ENCODE measurements at places on chromosomes 7 and 10.

DNA sequence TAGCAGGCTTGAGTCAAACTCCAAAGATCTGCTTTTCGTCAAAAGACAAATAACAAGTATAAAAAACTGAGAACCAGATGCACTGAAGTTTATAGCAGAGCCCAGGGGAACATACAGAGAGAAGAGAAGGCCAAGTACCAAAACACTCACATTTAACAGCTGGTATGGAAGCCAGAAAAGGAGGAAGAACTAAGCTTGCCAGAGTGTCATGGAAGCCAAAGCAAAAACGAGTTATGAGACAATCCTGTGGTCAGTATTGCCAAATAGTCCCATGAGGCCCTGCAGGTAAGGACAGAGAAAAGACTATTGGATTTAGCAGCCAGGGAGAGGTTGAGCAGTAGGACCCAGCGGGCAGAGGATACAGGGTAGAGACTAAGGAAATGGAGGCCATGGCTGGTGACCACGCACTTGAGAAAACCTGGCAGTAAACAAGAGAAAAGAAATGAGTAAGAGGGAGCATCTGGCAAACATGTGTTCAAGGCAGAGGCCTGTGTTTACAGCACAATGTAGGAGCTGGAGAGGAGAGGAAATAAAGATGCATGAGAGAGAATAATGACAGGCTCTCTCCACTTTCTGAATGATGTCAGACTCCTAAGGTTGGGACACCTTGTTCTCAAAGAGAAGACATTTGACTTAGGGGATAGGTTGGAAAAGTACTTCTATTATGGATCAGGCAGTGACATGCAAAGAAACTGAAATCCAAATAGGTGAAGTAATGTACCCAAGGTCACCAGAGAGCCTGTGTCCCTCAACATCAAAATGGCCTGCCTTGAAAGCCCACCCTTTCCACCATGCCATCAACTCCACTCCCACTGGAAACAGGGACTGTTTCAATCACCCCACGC, 9.1 kb downstream of the CREB3L2 start:
- DNase-seq: no peak

DNA sequence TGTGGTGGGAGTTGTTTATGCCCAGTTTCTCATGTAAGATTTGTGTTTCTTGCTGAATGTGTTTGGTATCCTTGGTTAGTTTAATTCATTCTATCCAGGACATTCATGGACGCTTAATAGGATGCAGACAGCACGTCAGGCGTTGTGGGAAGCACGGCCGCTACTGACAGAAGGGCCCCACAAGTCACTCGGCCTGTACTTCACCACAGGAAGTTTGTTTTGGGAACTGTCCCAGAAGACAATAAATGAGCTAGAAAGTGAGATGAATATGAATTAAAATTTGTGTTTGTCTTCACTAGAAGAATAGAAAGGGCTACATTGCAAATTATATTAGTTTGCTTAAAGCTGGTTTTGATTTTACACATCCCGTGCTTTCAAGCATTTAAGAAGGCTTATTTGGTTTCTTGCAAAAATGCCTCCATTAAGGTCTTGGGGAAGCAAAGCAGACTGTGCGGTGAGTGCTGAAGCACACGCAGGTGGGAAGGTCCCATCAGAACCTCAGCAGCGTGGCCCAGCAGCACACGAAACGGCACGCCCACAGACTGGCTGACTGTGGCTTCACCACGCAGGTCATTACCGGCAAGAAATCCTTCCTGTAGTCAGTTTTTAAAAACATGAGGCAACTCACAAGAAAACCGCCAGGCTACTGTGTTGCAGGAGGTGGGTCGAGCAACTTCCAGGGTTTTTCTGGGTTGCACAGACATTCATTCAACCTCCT, 74.1 kb downstream of the VIPR2 start:
- DNase-seq: no peak

GRCh38 chr10:99470327-99470726, 39.9 kb upstream of the GOT1 start:
- DNase-seq: no peak

DNA sequence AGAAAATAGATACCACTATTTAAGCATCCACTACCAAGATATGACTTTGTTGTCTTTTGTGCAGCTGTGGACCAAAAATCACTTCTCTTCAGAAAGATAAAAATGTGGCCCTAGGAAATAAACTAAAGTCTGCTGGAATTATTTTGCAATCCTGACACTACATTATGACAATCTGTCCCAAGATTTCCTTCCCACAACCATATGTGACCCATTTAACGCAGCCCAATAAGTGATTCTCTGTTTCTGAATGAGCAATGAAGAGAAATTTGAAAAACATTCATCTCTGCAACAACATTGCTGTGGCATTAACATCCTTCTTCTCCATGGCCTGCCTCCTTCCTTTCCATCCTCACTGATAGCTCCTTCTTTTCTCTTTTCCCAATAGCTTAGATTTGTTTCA, 212.0 kb downstream of the TSPAN12 start:
- no peak for DNase-seq

GRCh38 chr7:66239467-66239856, 34.3 kb downstream of the TPST1 start:
- no peak for DNase-seq

DNA sequence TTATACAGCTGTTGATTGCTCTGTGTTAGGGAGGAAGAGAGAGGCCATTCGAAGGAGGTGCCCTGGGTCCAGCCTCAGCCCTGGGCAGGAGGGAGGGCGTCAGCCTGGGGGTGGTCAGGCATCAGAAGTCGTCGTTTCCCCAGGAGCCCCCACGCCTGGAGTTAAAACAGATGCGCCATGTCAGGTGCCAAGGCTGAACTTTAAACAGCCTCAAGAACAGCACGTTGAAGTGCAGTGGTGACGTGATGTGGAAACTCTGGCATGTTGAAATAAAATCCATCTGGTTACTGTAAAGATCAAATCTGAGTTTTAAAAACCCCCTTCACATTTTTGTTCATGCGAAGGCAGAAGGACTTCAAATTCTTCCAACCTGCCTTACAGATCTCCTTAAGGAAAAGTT, 128.4 kb upstream of the PPP2R2D start:
- no peak for DNase-seq

- no peak for DNase-seq
These were observed 72.4 kb downstream of the ARID5B start for GRCh38 chr10:61973906-61974305.

DNA sequence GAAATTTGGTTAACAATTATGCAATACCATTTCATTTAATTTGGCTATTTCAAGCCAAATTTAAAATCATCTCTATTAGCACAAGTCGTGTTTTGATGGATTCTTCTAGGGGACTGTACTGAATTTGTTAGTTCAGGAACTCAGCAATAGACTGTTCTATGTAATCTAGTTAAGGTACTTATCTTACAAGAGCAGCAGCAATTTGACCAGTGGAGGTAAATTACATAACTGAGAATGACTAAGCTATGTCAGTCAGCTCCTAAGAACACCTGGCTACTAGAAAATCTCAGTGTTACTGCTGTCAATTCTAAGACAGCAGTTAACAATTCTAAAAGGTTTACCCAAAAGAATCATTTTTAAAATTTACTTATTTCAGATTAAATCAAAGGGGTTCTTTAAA, 513.9 kb upstream of the ZWINT start:
- no peak for DNase-seq

DNA sequence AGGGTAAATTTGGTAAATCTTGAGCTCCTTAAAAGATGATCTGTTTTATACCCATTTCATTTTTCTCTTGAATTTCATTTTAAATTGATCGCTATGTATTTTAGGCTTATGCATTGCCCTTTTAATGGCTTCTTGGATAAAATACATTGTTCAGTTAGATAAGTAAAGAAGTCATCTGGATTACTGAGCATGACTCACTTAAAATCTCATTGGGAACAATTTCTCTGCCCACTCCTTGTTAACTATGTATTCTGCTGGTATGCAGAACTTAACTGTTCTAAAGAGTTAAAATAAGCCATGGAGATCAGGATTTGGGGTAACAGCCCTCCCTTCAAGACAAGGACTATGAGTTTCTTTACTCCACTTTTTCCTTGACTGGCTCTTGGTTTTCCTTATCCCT, 134.2 kb downstream of the SND1 start:
- no peak for DNase-seq

DNA sequence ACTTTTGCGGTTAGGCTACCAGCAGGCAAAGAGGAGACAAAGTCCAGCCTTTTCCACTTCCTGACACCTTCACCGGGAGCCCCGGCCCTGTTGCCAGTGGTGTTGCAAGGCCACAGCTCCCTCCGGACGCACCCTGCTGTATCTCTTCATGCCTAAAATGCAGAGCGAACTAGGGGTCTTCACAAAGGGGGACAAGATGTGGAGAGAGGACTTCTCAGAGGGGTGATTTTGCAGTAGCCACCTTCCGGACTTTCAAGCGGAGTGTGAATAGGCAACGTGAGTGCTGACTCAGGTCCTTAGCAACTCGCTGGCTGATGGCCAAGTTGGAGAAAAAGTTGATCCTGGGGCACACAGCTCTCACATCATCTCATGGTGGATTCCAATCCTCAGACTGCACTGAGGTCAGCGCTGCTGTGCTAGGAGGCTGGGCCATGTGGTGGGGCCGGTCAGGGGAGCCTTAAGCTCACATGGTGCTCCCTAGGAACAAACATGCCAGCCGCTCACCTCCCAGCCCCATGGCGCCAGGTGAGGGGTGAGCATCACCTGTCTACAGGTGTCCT, 166.3 kb downstream of the LCOR start:
- no peak for DNase-seq

DNA sequence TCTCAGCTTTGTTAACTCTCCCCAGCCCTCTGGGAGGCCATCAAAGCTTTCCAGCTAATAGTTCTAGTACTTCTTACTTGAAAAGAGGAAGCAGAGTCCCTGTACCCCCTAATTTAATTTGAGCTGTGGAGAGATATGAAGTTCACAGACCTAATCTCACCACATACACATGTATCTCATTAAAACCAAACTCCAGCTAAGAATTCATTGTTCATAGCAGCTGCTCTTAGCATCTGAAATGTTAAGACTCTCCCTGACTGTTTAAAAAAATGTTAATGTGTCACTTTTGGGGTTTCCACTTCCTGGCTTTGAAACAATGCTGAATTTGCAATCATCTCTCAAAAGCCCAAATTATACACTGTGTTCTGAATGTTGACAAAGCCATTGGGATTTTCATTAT, 16.2 kb upstream of the MRC1 start:
- DNase-seq: no peak

DNA sequence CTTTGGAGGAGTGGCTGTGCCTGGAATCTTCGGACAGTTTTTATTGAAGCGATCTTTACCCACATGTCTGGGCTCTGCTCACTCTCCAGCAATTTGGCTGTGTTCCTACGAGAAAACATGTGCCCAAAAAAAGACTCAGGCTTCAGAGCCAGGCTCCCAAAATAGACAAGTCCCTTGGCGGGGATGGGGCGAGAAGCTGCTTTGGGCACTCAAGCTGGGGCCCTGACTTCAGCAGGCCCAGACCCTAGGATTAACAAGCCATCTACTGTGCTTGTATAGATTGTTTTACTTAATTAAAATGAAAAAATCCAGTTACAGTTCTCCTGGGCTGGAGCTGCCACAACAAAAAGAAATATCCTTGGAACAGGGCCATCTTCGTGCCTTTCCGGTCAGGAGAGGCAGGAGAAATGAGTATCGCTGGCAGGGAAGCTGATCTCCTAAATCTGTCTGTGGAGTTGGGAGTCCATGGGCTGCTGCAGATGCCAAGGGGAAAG, 51.4 kb upstream of the PDCD4 start:
- DNase-seq: no peak

DNA sequence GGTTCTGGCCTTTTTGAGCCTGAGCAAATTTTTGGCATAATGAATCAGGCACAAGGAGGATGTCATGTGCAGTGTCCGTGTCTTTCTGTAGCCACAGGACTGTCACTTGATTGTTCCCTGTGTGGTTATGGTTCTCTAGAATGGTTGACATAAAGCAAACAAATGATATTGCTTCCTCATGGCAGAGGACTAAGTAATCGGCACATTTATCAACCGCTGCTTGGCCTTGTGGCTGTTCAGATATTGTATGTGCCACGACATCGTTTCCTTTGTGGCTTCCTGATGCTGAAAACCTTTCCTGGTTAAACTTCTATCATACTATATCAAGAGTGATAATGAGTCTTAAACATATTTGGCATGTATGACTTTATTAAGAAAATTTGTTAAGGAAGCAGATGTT, 598.8 kb downstream of the SUGCT start:
- DNase-seq: no peak

- no peak for DNase-seq
These were observed 247.8 kb upstream of the AOAH start for GRCh38 chr7:36972140-36972518.

DNA sequence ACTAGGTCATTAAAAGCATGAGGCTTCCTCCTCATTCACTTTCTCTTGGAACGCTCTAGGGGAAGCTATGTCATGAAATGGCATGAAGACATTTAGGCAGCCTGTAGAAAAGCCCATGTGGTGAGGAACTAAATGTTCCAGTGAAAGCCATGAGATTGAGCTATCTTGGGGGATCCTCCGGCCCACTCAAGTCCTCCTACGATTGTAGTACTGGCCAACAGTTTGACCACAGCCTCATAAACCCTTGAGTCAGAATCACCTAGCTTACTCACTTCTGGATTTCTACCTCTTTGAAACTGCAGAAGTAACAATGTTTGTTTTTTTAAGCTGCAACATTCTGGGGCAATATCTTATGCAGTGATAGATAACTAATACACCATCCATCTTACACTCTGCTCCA, 605.1 kb downstream of the SORCS1 start:
- no peak for DNase-seq

All from amniotic stem cell (primary cell).